NCI-H1092 treated with DMSO at 0.1 percent for 48 hours (cell line): ENCODE measurements at places on chromosomes 6 and 20.

DNA sequence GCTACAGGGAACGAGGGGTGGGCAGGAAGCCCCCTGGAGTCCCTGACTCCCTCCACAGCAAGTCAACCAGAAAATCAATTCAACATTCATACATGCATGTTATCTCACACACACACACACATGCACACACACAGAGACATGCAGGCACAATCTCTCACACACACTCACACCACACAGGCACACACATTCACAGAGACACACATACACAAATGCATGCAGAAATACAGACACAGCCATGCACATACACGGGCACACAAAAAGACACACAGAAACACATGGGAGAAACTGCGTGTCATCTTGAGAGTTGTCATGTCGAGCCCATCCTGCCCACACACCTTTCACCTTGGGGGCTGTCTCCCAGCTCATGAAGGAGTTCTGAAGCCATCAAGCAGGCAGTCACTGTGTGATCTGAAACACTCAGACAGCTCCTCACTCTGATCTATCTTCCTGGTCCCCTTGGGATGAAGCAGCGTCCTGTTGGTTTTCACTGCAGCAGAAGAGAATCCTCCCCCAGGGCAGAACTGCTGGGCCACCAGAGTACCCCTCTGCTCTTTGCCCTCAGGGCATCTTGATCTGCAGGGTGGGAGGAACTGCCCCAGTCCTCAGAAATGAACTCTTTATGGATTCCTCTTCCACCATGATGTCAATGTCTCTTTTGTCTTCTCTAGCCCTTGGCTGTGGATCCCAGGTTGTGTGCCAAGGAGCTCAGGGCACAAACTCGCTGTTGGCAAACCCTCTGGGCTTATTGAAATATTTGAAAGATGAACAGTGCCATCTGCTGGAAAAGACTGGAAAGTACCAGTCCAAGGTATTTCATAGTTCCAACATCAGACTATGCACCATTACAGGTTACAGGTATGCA lies 8.8 kb downstream of the RAET1L start:
- DNase-seq = peak; percentile 57

- DNase-seq = no peak
These were observed 307.2 kb downstream of the HIVEP2 start for GRCh38 chr6:142637624-142638351.

- DNase-seq = peak; percentile 65
These were observed 28.1 kb downstream of the RIPOR3 start for GRCh38 chr20:50663095-50663821.

DNA sequence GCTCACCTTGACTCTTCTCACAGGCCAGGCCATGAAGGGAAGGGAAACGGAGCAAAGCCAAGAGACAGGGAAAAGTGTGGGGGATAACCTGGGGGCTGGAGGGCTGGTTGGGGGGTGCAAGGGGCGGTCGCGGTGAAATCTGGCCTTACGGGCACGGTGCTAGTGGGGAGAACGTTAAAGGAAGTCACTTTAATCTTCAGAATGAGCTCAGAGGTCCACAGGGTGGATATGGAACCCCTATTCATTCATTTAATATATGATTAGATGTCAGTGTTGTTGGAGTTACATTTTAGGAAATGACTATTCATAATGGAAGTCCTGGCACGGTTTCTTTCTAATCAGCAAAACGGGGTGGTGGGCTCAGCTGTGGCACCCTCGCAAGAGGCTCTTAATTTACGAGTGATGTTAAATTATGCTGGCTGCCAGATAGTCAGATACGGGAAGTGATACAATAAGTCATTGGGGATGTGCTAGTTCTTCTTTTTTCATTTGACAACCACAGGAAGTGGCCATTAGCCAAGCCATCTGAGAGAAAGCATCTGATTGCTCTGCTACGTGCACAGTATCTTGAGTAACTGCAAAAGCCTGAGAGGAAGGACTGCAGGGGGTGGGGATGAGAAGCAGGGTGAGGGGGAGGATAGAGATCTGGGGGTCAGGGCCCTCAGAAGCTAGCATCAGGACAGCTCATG lies 253.0 kb downstream of the QKI start:
- no peak for DNase-seq
